NK-92 treated with Interleukin-12 subunit alpha and Interleukin-12 subunit beta, amount 100 ng/mL, for 24 hours (cell line): ENCODE measurements at places on chromosomes 7 and 10.

GRCh38 chr10:22633106-22633505 is 81.3 kb downstream of the PIP4K2A start:
- no peak for DNase-seq

- DNase-seq: no peak
Measured at GRCh38 chr7:112584290-112584689, 103.5 kb downstream of the LSMEM1 start.

DNA sequence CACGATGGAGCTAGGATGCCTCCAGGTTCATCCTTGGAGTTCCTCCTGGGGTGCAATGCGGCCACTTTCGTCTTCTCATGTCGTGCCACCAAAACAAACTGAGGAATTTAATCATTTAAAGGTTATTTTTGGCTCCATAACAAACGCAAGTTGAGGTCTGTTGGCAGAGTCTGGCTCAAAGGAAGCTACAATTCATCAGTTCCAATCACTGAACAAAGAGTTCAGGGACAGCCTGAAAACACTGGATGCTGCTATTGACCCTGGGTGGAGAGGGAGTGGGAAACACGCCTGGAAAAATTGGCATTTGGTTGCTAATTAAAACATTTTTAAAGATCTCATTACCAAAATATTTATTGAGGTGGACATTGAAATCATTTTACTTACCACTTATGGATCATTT is 11.4 kb upstream of the MGMT start:
- DNase-seq: no peak

DNA sequence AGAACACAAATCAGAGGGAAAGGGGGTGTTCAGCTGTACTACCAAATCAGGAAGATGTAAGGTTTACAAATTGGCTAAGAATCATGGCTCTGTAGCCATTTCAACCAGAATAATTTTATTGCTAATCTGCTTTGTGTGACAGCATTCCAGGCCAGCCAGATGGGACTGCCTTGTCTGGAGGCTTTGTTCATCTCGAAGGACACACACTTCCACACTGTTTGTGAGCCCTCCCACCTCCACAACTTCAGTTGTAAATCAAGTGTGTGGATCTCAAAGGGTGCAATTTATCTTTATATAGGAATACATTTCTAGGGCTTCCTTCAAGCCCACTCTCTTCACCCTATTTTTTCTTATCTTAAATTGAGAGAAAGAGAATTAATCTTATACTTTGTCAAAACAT is 6.9 kb upstream of the OIT3 start:
- no peak for DNase-seq

- no peak for DNase-seq
Measured at GRCh38 chr7:64630496-64630895, 35.4 kb upstream of the ZNF107 start.

DNA sequence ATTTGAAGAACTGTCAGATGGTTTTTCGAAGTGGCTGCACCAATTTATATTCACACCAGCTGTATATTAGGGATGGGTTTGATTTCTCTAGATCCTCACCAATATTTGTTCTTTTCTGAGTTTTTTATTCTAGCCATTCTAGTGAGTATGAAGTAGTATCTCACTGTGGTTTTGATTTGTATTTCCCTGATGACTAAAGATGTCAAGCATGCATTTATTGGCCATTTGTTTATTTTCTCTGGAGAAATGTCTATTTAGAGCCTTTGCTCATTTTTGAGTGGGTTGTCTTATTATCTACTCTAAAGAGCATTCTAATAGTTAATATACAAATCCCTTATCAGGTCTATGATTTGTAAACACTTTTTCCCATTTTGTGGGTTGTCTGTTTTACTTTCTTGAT is 123.9 kb downstream of the PCLO start:
- no peak for DNase-seq

- DNase-seq: no peak
Measured at GRCh38 chr7:133629701-133630100, 376.8 kb downstream of the EXOC4 start.

- DNase-seq: no peak
Measured at GRCh38 chr10:106637873-106638272, 526.6 kb downstream of the SORCS1 start.

GRCh38 chr10:113027574-113028455 is 77.8 kb downstream of the TCF7L2 start:
- no peak for DNase-seq

GRCh38 chr10:36349445-36350078 is 707.5 kb upstream of the FZD8 start:
- DNase-seq: no peak

DNA sequence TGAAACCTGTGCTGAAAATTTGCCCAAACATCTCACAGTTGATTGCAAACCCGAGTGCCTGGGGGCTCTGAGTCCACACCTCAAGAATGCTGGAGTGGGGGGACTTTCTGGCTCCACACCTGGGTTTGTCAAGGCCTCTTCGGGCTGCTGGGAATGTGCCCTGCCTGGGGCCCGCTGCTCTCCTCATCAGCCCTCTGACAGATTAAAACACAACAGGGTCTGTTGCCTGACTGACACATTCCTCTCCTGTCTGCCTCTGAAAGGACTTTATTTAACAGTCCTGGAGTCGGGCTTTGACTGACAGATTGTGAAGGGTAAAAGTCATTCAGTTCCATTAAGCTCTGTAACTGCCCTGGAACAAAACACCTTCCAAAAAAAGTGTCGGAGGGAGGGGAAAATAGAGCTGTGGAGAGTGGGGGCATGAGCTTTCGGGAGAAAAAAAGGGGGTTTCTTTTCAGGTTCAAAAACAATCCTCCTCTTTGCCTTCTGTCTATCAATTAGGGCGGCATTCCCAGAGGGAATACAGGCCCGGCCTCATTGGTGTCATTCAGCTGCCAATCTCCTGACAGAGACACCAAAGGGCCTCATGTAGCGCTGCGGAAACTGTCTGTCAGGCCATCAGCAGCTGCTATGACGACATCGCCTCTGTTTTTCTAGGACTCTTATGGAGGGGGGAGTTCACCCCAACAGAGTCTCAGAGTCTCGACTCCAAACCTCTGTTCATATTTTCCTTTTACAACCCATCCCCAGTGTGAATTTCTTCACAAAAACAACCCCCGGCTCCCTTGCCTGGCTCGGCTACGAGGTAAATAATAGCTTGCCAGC is 398.8 kb upstream of the NFE2L3 start:
- DNase-seq: no peak

GRCh38 chr10:115209133-115209532 is 116.0 kb downstream of the ATRNL1 start:
- DNase-seq: no peak

DNA sequence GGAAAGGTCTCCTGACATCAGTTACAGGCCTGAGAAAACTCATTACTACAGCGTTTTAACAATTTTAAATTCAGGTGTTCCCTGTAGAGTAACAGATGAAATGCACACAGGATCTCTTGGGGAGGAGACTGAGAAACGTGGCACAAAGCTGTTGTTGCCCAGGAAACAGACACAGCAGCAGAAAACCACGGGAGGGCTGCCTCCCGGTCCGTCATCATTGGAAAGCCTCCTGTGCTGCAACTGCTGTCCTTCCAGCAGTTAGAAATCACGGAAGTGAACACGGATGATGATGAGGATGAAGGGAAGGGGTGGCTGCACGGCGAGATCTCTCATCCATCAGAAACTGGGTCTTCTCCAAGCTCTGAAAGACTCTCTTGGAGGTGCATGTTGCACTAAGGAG is 94.6 kb upstream of the RNF32 start:
- no peak for DNase-seq

GRCh38 chr10:24128066-24128730 is 80.7 kb upstream of the KIAA1217 start:
- no peak for DNase-seq

DNA sequence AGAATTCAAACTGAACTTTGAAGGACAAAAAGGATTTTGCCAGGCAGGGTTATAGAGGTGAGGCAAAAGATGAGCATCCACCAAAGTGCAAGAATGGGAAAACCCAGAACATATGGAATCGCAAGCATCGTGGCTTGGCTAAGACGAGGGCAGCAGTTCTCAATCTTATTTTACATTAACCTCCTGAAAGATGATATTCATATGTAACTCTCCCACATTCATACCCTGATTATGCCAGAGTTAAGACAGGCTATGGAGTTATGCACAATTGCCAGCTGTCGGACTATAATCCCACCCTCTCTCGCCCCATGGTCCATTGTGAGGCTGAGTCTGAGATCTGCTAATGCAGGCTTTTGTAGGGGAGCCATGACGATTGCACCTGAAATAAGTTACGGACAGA is 21.2 kb upstream of the ASAH2 start:
- DNase-seq: no peak

DNA sequence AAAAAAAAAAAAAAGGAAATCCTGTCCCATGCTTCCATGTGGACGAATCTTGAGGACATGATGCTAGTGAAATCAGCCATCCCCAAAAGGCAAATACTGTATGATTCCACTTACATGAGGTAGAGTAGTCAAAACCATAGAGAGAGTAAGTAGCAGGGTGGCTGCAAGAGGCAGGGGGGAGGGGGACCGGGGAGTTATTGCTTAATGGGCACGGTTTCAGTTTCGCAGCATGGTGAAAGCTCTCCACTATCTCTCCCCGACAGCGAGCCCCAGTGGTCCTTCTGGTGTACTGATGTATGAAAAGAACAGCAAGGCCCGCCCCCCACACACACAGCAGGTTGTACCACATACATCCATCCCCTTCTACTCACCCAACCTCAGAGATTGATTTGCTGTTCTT is 32.8 kb downstream of the NOD1 start:
- DNase-seq: peak; percentile 73

GRCh38 chr10:101776161-101776817 is 375 bp upstream of the FGF8 start:
- no peak for DNase-seq

DNA sequence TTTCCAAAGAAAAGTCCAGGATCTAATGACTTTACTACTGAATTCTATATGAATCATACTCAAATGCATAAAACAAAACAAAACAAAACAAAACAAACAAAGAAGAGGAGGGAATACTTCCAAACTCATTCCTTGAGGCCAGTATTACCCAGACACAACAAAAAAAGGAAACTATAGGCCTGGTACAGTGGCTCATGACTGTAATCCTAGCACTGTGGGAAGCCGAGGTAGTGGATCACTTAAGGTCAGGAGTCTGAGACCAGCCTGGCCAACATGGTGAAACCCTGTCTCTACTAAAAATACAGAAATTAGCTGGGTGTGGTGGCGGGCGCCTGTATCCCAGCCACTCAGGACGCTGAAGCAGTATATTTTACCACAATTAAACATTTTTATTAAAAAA is 114.6 kb downstream of the NRBF2 start:
- DNase-seq: no peak
